Activated naive CD8-positive, alpha-beta T cell treated with anti-CD3 and anti-CD28 coated beads for 36 hours (primary cell): ENCODE measurements at places on chromosomes 6 and 20. TPM values are rescaled to one million over a fixed set of nuclear protein-coding genes. Genes with fewer than 3 reads are reported as not detected.

DNA sequence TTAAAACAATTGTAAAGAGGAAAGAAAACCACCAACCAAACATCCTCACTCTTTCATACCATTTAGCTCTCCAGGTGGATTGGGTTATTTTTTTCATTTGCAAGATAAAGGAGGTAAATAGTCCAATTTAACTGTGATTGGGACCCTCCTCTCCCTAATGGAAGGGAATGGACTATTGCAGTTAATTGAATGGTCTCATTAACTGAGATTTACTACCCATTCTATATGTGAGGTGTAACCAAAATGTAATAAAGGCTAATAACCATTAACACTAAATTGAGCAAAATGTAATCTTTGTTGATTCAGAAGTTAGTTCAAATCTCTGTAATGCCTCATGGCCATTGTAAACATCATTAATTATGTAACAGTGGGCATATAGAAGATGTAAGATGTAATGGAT is 105.0 kb downstream of the KLHL32 start:
- no peaks in the 10 kb centered on the region for H3K27me3 ChIP-seq
- H3K36me3 ChIP-seq: peaks cover 2% of the 10 kb centered on the region
- no peaks in the 10 kb centered on the region for H3K4me1 ChIP-seq
- H3K4me3 ChIP-seq: no peak overlapping the region
- DNase-seq: no peak

GRCh38 chr20:17637413-17637780 is 44.6 kb downstream of the RRBP1 start:
- no peaks in the 10 kb centered on the region for H3K27me3 ChIP-seq
- DNase-seq: no peak
- H3K4me1 ChIP-seq: no peaks in the 10 kb centered on the region
- H3K27ac ChIP-seq: no peak overlapping the region
- H3K36me3 ChIP-seq: no peaks in the 10 kb centered on the region
- no peak overlapping the region for H3K4me3 ChIP-seq

DNA sequence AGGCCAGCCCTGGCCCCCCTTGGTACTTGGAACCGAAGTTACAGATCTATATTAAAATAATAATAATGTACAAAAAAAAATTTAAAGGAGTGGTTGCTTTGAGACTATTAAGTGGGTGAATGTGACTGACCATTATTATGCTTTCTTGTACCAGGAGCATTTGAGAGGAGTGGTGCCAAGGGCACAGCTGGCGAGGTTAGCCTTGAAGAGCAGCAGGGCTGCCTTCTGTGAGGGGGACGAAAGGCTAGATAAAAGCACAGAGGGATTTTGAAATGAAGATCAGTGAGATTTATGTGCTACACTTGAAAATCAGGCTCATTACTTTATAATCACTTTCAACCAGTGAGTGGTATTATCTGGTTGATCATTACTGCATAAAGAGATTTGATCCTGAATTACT is 48.6 kb downstream of the FIG4 start:
- no peaks in the 10 kb centered on the region for H3K27me3 ChIP-seq
- no peaks in the 10 kb centered on the region for H3K4me1 ChIP-seq
- no peak overlapping the region for H3K27ac ChIP-seq
- H3K36me3 ChIP-seq: peaks cover 25% of the 10 kb centered on the region

- H3K27ac ChIP-seq: no peak overlapping the region
- H3K36me3 ChIP-seq: no peaks in the 10 kb centered on the region
- peak overlapping the region; percentile 26 for H3K4me3 ChIP-seq
- peak; percentile 29 for DNase-seq
- H3K27me3 ChIP-seq: peaks cover 51% of the 10 kb centered on the region
Observed at GRCh38 chr20:10171864-10172751, 46.5 kb upstream of the SNAP25 start.

GRCh38 chr6:149393002-149393679 is 6.9 kb upstream of the SUMO4 start:
- DNase-seq: no peak
- no peak overlapping the region for H3K4me3 ChIP-seq
- H3K27me3 ChIP-seq: no peaks in the 10 kb centered on the region

The TMEM200A gene
- total RNA-seq: not detected

The MTFR2 gene
- total RNA-seq: 28.4 TPM

The DOK5 gene
- 3.9 TPM for total RNA-seq

The CENPW gene
- total RNA-seq: 62.5 TPM

The TREM2 gene
- not detected for total RNA-seq

The FAM8A1 gene
- 4.0 TPM for total RNA-seq
